Left kidney (tissue), 8 donors: ENCODE measurements at places on chromosomes 12 and 14.

DNA sequence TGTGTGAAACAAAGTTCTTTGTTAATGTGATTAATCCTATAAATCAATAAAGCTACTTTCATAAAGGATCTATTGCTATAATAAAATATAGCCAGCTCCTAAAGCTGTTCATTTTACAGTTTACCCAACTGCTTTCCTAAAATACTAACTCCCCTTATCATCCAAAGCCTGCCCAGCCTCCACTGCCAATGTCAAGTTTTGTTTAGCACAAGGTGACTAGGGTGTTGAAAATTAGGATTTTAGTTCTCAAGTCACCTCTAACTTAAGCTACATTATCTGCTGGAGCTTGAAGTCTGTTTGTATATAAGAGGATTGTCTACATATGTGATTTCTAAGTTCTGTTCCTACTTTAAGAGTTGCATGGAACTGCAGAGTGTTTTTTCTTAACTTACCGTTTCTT is 86.3 kb downstream of the CCER1 start:
- no peak for DNase-seq

- no peak for DNase-seq
Measured at GRCh38 chr14:24996930-24997725, 52.8 kb downstream of the STXBP6 start.

DNA sequence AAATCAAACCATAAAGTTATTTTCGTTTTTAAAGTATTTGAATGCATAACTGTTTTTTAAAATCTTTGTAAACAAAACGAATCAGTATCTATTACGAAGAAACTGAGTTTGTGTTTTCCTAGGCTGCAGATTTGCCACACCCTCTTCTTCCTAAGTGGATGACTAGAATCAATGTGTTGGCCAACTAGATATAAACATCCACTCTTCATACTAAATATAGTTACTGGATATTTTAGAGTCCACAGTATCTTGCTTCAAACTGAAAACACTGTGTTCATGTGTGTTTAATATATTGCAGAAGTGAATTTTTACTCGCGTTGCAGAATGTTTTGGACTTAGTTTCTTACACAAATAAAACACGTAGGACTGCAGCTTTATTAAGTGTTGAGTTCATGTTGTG is 63.2 kb downstream of the KLHL28 start:
- DNase-seq, result no peak

- DNase-seq, result no peak
Measured at GRCh38 chr14:74008843-74009499, 10.1 kb downstream of the ENTPD5 start.

DNA sequence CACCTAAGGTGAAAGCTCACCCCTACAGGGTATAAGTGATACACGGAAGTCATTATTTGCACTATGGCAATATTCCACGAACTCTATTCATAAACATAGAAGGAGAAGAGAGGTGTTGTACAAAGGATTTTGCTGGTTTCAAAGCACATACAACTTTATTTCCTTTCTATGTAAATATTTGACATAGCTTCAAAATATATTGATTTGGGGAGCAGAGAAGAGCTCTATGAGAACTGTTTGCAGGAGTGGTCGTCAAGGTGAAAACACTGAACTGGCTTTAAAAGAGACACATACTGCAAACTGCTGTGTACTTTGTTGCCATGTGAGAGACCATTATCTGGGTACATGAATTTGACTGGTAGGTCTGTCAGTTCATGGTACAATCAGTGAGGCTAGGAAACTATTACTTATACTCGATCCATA is 16.7 kb downstream of the CNIH1 start:
- DNase-seq, result no peak

DNA sequence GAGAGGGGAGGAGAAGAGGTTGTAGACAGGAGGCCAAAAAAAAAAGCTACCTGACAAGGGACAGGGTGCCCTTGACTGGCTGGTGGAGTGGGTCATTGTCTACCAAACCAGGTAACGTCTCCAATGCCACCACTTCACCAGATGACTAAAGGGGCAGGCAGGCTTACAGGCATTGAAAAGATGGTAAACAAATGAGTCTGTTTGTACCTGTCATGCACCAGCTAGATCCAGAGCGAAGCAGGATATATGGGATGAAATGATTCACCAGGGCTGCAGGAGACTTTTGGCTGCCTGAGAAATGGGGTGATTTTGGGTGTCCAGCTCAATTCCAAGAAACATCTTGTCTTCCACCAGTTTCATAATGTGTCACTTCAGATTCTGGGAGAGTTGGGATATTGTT is 4.0 kb downstream of the C12orf54 start:
- DNase-seq, result no peak

DNA sequence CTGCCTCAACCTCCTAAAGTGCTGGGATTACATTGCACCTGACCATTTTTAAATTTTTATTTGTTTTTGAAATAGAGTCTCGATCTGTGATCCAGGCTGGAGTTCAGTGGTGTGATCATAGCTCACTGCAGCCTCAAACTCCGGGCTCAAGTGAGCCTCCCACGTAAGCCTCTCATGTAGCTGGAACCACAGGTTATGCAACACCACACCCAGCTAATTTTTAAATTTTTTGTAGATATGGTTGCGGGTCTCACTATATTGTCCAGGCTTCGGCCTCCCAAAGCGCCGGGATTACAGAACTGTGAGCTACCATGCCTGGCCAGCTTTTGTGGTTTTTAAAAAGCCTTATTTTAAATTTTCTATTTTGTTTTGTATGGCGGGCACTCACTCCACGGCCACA is 2.2 kb upstream of the DRAM1 start:
- DNase-seq, result no peak

GRCh38 chr14:74504412-74504811 is 10.8 kb downstream of the ISCA2 start:
- no peak for DNase-seq

DNA sequence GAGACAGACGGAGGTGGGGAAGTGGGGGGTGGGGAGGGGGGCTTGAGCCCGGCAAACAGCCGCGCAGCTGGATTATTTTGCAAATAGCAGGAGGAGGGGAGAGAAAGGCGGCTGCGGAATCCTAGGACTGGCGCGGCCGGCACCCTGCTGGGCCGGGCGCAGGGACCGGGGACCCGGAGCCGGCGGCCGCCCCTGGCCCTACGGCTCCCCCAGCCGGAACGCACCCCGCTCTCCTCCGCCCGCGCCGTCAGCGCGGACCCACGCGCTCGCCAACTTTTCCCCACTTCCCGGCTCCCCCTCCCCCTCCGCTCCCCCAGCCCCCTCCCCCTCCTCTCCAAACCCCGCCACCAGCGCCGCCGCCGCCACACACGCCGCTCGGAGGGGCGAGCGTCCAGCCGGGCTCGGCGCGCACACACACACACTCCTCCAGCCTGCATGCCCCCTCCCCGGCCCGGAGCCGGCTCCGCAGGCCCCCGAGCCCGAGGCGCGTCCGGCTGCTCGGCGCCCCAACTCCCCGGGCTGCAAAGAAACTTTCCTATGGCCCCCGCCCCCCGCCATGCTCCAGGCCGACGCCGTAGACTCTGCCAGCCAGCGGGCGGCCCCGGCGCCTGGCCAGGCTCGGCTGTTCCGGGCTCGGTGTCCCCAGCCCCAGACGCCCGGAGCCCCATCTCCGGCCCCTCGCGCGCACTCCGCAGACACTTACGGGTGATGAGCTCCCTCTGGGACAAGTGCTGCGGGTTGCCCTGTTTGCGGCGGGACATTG is 1.4 kb downstream of the BCL11B start:
- DNase-seq, result no peak

- DNase-seq, result no peak
Measured at GRCh38 chr12:109299849-109300248, 9.2 kb downstream of the FOXN4 start.

DNA sequence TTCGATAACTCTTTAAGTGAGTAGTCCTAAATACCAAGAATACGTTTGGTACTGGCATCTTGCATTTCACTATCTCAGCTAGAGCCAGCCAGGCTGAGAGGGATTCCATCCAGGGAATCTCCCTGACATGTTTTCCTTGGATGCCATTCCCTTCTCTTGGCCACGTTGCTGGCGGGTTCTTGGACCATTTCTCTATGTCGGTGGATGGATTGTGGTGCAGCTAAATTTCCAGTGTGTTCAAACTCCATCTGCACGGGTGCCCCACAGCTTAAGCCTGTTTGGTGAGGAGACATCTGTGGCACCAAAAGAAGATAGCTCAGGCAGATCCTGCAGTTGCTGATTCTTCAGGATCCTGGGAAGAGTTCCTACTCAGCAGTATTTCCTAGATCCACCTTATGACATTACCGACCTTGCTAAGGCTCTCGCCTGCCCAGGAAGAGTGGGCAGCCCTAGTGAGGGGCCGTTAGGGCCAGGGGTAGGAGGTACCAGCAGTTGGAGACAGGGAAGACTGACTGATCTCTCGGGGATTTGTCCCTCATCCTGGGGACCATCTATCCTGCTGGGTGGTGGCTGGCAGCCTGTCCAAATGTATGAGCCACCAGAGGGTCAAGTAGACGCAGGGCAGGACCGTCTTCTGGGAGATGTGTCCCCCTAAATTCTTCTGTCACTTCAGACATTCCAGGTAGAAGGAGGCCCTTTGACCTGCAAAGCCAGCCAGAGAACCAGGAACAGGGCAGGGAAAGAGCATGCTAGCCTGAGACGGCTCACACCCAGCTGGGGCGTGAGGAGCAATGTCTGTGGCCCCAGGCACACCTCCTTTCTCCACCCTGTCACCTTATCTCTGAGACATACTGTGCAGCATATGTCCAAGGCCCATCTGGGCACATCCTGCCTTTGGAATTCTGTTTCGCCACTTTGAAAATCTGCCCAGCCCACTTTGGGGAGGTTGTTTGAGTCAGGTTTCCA is 72.6 kb upstream of the CAPRIN2 start:
- DNase-seq, result no peak

GRCh38 chr14:49479432-49479831 is 106.7 kb downstream of the RPS29 start:
- DNase-seq, result no peak

GRCh38 chr12:124236625-124237031 is 58.3 kb upstream of the RFLNA start:
- DNase-seq, result no peak

- no peak for DNase-seq
Measured at GRCh38 chr12:32475724-32476123, 76.4 kb downstream of the FGD4 start.

DNA sequence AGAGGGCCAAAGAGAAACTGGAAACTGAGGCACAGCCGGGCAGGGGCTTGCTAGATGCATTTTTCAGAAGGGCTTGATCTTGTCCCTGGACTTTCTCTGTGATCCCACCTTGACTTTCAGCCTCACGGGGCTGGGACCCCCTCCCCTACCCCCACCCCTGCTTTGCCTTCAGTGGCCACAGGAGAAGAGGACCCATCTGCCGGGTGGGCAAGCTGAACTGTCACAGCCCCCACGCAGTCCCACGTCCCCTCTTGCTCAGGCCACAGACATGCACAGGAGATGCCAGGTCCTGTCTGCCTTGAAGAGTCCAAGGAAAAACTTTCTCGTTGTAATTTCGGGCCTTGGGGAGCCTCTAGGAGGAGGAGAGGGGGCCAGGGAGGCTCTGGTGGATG is 158.9 kb downstream of the KIF26A start:
- no peak for DNase-seq

DNA sequence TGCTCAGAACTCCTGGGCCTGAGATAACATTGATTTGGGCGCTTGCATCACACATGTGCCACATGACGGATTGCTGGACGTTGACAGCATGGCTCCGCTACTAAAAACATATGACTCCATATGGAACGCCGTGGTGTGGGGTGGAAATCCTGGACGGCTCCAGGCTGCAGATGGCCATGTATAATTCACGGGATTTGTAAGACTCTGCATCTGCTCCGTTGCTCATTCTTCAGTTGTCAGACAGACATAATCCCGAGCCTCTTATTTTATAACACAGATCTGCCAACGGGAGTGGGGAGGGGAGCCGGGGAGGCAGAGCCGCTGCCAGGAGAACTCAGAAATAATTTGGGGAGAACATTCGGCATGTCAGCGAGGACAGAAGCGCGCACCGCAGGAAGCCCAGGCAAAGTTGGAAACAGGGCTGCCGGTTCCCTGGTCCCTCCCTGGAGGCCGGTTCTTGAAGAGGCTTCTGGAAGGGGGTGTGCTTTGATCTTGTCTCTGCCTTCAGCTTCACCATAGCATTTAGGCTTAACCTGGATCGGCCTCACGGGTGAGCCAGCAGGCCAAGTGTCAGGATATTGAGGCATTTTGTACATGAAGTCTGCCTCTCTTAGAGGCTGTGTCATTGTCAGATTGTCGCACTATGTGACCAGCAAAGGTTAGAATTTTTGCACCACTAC is 45.8 kb upstream of the MYL2 start:
- DNase-seq, result no peak

- DNase-seq, result no peak
Measured at GRCh38 chr12:112308652-112309051, 73.6 kb downstream of the HECTD4 start.

- no peak for DNase-seq
Measured at GRCh38 chr12:131789638-131790037, 38.6 kb upstream of the MMP17 start.

- no peak for DNase-seq
Measured at GRCh38 chr12:46082490-46083200, 92.3 kb upstream of the SCAF11 start.

GRCh38 chr12:100138803-100139098 is 3.9 kb downstream of the BLTP3B start:
- no peak for DNase-seq

DNA sequence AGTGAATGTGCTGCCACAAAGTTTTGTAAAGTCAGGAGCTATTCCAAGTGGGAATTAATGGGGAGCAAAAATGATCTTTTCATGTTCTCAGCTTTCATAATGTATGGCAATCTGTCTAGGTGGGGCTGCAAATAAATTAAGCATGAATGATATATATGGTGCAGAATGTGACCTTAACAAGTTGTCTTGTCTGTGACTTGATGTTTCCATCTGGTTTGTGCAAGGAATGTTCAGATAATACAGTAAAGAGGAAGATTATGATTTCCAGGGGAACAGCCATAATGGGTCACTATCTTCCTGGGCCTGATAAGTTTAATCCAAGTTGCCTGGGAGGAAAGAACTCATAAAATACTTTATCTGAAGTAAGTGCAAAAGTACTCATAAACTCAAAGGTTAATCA is 1815.8 kb upstream of the FLRT2 start:
- DNase-seq, result no peak

DNA sequence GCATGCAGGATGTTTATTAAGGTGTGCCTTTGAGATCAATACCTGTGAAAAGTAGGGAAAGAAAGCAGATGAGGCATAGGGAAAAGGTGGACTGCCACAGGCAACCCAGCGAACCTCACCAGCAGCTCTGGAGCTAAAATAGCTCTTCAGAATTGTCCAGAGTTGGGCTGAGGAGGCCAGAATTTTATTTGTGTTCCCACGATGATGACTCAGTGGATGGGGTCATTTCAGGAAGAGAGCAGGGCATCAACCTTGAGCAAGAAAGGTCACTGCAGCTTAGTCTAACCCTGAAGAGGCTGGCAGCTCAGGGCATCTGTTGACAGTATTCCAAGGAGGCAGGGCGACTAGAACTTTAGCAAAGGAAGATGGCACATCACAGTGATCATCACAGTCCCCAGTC is 696.1 kb downstream of the DIO2 start:
- DNase-seq, result no peak

GRCh38 chr12:106780010-106780631 is 5.6 kb downstream of the RIC8B start:
- DNase-seq, result no peak

- DNase-seq, result no peak
Measured at GRCh38 chr14:66503532-66503931, 4.4 kb upstream of the GPHN start.
